Caco-2 (cell line): ENCODE measurements at places on chromosomes 6 and 20. TPM values are rescaled to one million over a fixed set of nuclear protein-coding genes. Genes with fewer than 3 reads are reported as not detected.

GRCh38 chr6:83071023-83071422, 3.6 kb downstream of the DOP1A start:
- no peak overlapping the region for H3K4me3 ChIP-seq
- DNase-seq: no peak
- no peaks in the 10 kb centered on the region for H3K27me3 ChIP-seq

DNA sequence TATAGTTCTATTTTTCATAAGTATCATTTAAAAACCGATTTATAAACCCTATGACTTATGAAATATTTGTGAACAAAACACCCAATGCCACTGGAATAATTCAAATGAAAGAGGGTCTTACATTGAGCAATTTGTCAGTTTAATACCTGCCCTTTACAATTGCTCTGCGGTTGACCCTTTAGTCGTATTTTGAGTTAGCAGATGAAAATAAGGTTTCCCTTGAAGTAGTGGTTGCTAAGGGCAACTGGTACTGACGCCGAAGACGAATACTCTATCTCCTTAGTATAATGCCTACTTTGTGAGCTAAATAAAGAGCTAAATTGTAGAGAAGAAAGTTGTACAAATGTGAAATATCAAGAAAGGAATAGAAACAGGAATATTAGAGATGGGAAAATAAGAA, 69.4 kb downstream of the KCNQ5 start:
- DNase-seq: no peak
- no peaks in the 10 kb centered on the region for H3K27me3 ChIP-seq
- no peaks in the 10 kb centered on the region for H3K4me1 ChIP-seq
- no peak overlapping the region for H3K4me3 ChIP-seq
- H3K27ac ChIP-seq: no peak overlapping the region

DNA sequence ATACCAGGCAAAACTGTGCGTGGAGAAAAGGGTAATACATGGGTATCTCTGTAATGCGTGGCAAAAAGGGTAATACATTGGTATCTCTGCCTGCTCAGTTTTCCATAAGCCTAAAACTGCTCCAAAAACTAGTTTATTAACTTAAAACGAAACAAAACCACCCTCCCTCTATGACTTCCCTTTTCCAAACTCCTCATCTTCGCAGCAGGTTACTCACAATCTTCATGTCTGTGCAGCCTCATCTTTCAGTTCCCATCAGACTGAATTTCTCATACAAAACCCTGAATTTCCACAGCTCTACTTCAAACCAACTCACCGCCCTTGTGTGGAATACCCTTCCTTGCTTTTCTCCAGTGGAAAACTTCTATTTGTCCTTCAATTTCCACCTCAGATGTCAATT, 199.4 kb downstream of the PHACTR1 start:
- H3K27me3 ChIP-seq: peaks cover 2% of the 10 kb centered on the region
- H3K4me1 ChIP-seq: no peaks in the 10 kb centered on the region
- H3K4me3 ChIP-seq: no peak overlapping the region
- no peak for DNase-seq
- H3K36me3 ChIP-seq: no peaks in the 10 kb centered on the region

- peak overlapping the region; percentile 100 for H3K27ac ChIP-seq
- H3K4me3 ChIP-seq: peak overlapping the region; percentile 89
- DNase-seq: peak; percentile 83
These were observed 1.5 kb downstream of the BRD2 start for GRCh38 chr6:32969685-32970412.

GRCh38 chr6:71199736-71200135, 88.9 kb upstream of the OGFRL1 start:
- no peak overlapping the region for H3K27ac ChIP-seq
- H3K4me3 ChIP-seq: no peak overlapping the region
- H3K4me1 ChIP-seq: no peaks in the 10 kb centered on the region; the same call in 1 of the 2 replicates
- no peaks in the 10 kb centered on the region for H3K36me3 ChIP-seq
- no peaks in the 10 kb centered on the region for H3K27me3 ChIP-seq

DNA sequence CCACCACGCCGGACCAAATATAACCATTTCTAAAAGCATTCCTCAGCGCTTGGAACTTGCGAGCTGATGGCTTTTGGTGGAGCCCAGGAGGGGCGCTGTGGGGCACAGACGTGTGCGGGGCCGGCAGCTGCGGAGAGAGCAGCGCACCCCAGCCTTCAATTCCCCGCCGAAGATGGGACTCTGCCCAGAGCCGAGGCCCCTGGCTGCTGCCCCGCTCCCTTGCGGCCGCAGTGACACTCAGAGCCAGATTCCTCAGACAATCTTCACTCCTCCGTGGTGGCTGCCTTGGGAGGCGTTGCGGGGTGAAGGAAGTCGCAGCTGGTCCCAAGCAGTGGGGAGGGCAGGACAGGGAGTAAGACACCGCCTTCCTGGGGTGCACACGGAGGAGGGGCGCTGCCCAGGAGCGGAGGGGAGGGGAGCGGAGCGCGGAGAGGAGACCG, 87.7 kb downstream of the TMEM242 start:
- H3K36me3 ChIP-seq: no peaks in the 10 kb centered on the region
- no peaks in the 10 kb centered on the region for H3K27me3 ChIP-seq
- no peak overlapping the region for H3K27ac ChIP-seq
- H3K4me3 ChIP-seq: no peak overlapping the region

- H3K36me3 ChIP-seq: no peaks in the 10 kb centered on the region
- H3K4me1 ChIP-seq: no peaks in the 10 kb centered on the region
- DNase-seq: no peak
- H3K27me3 ChIP-seq: no peaks in the 10 kb centered on the region
- no peak overlapping the region for H3K4me3 ChIP-seq
- peak overlapping the region; percentile 23 for H3K27ac ChIP-seq
These were observed 179.8 kb downstream of the CLIC5 start for GRCh38 chr6:45835721-45836437.

DNA sequence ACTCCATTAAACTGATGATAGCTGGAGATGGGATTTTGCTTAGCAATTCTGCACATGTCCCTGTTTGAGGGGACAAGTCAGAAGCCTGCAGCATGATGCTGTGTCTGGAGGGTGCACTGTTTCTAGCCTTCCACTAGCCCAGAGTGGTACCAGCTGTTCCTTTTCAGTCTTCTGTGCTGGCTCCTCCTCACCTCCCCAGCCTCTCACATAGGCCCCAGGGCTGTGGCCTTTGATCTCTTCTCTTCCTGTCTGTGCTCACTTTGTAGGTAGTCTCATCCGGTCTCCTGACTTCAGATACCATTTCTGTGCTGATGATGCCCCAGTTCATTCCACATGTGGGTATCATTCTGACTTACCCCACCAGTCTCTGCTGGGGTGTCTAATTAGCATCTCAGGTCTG, 126.3 kb downstream of the HIVEP1 start:
- H3K4me3 ChIP-seq: no peak overlapping the region
- peaks cover 2% of the 10 kb centered on the region; the same call in 1 of the 2 replicates for H3K36me3 ChIP-seq
- H3K27ac ChIP-seq: no peak overlapping the region

- no peaks in the 10 kb centered on the region for H3K36me3 ChIP-seq
- H3K4me3 ChIP-seq: no peak overlapping the region; the same call in 1 of the 2 replicates
- H3K4me1 ChIP-seq: peaks cover 23% of the 10 kb centered on the region
- no peaks in the 10 kb centered on the region for H3K27me3 ChIP-seq
These were observed 62.0 kb upstream of the HFE start for GRCh38 chr6:26025047-26025893.

GRCh38 chr6:105550955-105551620, 148.2 kb upstream of the PREP start:
- H3K27ac ChIP-seq: no peak overlapping the region
- DNase-seq: no peak
- H3K36me3 ChIP-seq: no peaks in the 10 kb centered on the region
- no peak overlapping the region for H3K4me3 ChIP-seq
- peaks cover 9% of the 10 kb centered on the region; the same call in 1 of the 2 replicates for H3K4me1 ChIP-seq

- no peak overlapping the region for H3K27ac ChIP-seq
- H3K4me3 ChIP-seq: no peak overlapping the region
- H3K27me3 ChIP-seq: no peaks in the 10 kb centered on the region
- DNase-seq: no peak
These were observed 306.5 kb upstream of the SPTLC3 start for GRCh38 chr20:12702312-12702711.

DNA sequence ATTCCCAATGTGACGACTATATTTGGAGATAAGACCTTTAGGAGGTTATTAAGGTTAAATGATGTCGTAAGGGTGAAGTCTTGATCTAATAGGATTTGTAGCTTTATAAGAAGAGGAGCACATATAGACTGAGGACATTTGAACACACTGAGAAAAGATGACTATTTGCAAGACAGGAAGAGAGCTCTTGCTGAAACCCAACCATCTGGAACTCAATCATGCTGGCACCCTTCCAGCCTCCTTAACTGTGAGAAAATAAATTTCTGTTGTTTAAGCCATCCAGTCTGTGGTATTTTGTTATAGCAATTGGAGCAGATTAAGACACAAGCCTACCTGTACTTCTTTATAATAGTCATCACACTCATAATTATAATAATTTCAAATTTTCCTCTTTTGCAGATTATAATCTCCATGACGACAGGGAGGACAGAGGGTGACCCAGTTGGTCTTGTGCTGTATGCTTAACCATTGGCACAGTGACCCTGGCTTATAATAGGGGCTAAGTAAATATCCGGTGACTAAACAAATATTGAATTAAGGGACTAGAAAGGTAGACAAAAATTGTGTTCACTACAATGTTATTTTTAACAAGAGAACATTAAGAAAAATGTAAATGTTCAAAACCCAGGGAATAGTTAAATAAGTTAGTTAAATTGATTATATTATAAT, 206.4 kb upstream of the HDDC2 start:
- H3K27ac ChIP-seq: no peak overlapping the region
- no peaks in the 10 kb centered on the region for H3K36me3 ChIP-seq
- no peak for DNase-seq
- no peak overlapping the region for H3K4me3 ChIP-seq
- H3K4me1 ChIP-seq: no peaks in the 10 kb centered on the region

GRCh38 chr20:57294550-57294949, 28.1 kb upstream of the BMP7 start:
- no peaks in the 10 kb centered on the region for H3K27me3 ChIP-seq
- peak overlapping the region; percentile 92 for H3K27ac ChIP-seq
- peaks cover 62% of the 10 kb centered on the region for H3K4me1 ChIP-seq
- no peaks in the 10 kb centered on the region for H3K36me3 ChIP-seq

- no peaks in the 10 kb centered on the region for H3K4me1 ChIP-seq
- no peak overlapping the region for H3K27ac ChIP-seq
- no peak for DNase-seq
- no peaks in the 10 kb centered on the region for H3K36me3 ChIP-seq
- H3K27me3 ChIP-seq: no peaks in the 10 kb centered on the region
- no peak overlapping the region for H3K4me3 ChIP-seq
These were observed 73.1 kb downstream of the PRND start for GRCh38 chr20:4794846-4795245.

- no peak overlapping the region for H3K4me3 ChIP-seq
- no peaks in the 10 kb centered on the region for H3K27me3 ChIP-seq
- DNase-seq: peak; percentile 59
- H3K27ac ChIP-seq: peak overlapping the region; percentile 48
- H3K36me3 ChIP-seq: no peaks in the 10 kb centered on the region
These were observed 107.2 kb upstream of the GGTLC1 start for GRCh38 chr20:24095756-24096155.

GRCh38 chr6:28208111-28208659, 16.9 kb upstream of the ZSCAN9 start:
- no peak overlapping the region for H3K27ac ChIP-seq
- H3K27me3 ChIP-seq: no peaks in the 10 kb centered on the region
- no peak overlapping the region for H3K4me3 ChIP-seq
- no peaks in the 10 kb centered on the region for H3K36me3 ChIP-seq
- no peaks in the 10 kb centered on the region for H3K4me1 ChIP-seq
- no peak for DNase-seq

DNA sequence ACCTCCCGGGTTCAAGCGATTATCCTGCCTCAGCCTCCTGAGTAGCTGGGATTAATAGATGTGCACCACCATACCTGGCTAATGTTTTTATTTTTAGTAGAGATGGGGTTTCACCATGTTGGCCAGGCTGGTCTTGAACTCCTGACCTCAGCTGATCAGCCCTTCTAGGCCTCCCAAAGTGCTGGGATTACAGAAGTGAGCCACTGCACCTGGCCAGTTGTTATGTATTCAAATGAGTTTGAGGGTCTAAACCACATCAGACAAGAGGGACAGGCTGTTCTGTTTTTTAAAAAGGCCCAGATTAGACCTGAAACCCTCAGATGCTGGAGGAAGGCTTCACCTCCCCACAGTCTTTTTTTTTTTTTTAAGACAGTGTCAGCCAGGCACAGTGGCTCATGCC, 4.1 kb upstream of the SPAG4 start:
- no peak for DNase-seq
- no peaks in the 10 kb centered on the region for H3K27me3 ChIP-seq
- peaks cover 16% of the 10 kb centered on the region for H3K4me1 ChIP-seq
- H3K27ac ChIP-seq: no peak overlapping the region

GRCh38 chr6:63389191-63389844, 69.5 kb upstream of the LGSN start:
- H3K36me3 ChIP-seq: no peaks in the 10 kb centered on the region; the same call in 1 of the 2 replicates
- H3K4me3 ChIP-seq: no peak overlapping the region
- H3K4me1 ChIP-seq: peaks cover 50% of the 10 kb centered on the region
- no peak for DNase-seq
- peak overlapping the region; percentile 42 for H3K27ac ChIP-seq
- no peaks in the 10 kb centered on the region for H3K27me3 ChIP-seq

DNA sequence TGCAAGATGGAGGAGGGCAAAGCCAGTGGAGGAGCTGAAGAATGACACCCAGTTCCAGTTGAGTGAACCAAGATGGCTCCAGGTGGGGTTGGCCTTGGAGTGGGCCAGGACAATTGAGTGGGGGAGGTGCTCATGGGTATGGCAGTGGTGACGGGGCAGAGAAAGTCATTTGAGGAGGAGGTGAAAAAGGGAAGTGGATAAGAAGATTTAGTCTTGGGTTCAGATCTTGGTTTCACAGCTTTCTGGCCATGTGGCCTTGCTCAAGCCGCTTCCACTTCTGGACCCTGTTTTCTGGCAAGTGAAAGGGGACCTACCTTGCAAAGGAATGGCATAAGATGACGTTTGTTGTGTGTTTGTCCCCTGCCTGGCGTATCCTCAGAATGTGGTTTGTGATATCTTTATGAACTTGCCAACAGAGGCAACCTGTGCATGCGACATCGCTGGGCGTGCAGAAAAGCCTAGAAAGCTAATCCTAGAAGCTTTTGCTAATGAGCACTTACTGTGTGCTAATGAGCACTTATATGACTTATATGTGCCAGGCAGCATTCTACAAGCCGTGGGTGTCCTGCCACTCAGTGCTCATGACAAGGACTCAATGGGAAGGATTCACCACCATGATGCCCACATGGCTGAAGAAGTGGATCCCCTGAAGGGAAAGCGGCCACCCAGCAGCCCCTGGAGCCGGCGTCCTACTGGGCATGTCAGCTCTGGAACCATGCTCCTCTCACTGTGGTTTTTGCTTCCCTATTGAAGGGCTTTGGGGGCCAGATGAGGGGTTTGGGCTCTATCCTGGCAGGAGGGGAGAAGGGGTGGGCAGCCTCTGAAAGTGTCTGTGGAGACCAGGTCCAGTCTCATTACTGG, 23.6 kb upstream of the STX16 start:
- no peak overlapping the region for H3K27ac ChIP-seq
- H3K4me1 ChIP-seq: no peaks in the 10 kb centered on the region; the same call in 1 of the 2 replicates
- H3K27me3 ChIP-seq: no peaks in the 10 kb centered on the region
- DNase-seq: no peak
- H3K36me3 ChIP-seq: no peaks in the 10 kb centered on the region

The XKR7 gene
- total RNA-seq: not detected in 2 replicates

The C6orf141 gene
- 2.1 and 2.3 TPM in 2 replicates for total RNA-seq

The TNFRSF6B gene
- not detected in 2 replicates for total RNA-seq

The BACH2 gene
- 0.32 and 0.43 TPM in 2 replicates for total RNA-seq

The COL9A1 gene
- not detected in 2 replicates for total RNA-seq

The SLA2 gene
- 0.19 and 0.20 TPM in 2 replicates for total RNA-seq

The MRAP2 gene
- total RNA-seq: 1.4 and 1.8 TPM in 2 replicates

The TIAM2 gene
- 3.8 and 5.1 TPM in 2 replicates for total RNA-seq

The AIG1 gene
- total RNA-seq: 27.6 and 31.8 TPM in 2 replicates

The ULBP1 gene
- 5.4 and 7.7 TPM in 2 replicates for total RNA-seq
